Prostate gland (tissue), 2 donors: ENCODE measurements at places on chromosomes 5 and 9. TPM values are rescaled to one million over a fixed set of nuclear protein-coding genes. Genes with fewer than 3 reads are reported as not detected.

DNA sequence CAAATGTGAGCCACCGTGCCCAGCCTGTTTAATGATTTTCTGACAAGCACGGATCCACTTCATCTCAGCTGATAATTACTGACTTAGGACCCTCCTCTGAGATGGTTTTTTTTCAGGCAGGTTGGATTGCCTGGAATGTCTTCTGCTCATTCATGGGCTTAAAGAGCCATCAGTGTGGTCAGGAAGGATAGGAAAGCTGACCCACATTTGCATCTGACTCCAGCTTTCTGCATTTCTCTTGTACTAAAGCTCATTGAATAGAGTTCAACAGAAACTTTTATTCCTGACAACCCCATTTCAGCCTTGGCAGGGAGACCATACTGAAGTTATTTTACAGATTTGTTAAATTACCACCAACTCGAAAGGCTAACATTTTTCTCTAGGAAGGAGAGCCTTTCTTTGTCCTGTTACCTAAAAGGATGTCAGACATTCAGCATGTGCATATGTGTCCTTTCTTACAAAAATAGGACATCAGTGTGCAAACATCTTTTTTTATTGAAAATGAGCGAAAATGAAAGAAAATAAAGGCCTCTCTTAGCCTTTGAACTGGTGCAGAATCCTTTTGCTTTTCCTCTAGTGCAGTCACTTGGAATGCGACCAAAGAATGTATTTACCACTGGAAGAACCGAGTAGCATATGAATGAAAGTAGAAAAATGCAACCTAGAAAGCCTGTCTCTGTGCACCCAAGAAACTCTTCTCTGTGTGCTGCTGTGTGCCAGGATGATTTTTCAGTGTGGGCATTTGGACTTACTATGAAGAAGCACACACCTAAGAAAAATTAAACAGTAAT is 26.6 kb downstream of the ADCY2 start:
- no peak for DNase-seq

- DNase-seq = no peak
Observed at GRCh38 chr5:108398964-108399363, 17.1 kb upstream of the FBXL17 start.

DNA sequence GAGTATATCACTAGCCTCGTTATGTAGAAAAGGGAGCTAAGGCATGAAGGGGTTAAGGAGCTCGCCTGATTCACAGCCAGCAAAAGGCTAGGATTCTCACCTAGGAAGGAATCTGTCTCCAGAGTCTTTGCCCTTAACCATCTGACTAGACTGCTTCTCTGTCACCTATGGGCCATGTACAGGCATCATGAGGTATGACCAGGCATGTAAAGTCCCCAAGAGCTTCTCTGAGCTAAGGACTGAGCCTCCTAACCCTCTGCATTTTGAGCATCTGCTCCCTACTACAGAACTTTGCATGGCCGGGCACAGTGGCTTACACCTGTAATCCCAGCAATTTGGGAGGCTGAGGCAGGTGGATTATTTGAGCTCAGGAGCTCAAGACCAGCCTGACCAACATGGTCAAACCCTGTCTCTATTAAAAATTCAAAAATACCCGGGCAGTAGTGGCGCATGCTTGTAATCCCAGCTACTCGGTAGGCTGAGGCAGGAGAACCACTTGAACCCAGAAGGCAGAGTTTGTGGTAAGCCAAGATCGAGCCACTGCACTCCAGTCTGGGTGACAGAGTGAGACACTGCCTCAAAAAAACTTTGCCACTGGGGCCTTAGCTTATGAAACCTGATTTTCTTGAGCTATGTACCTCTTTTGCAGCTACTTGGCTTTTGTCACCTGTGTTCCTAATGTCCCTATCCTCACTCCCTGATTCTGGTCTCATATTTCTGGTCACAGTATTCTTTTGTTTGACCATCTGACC is 33.2 kb upstream of the IL7R start:
- no peak for DNase-seq

GRCh38 chr9:101162231-101162630 is 133.7 kb downstream of the PLPPR1 start:
- DNase-seq = no peak

GRCh38 chr9:132348676-132349075 is 6.1 kb downstream of the SETX start:
- DNase-seq = no peak

GRCh38 chr5:5799826-5800225 is 377.3 kb downstream of the ICE1 start:
- no peak for DNase-seq

DNA sequence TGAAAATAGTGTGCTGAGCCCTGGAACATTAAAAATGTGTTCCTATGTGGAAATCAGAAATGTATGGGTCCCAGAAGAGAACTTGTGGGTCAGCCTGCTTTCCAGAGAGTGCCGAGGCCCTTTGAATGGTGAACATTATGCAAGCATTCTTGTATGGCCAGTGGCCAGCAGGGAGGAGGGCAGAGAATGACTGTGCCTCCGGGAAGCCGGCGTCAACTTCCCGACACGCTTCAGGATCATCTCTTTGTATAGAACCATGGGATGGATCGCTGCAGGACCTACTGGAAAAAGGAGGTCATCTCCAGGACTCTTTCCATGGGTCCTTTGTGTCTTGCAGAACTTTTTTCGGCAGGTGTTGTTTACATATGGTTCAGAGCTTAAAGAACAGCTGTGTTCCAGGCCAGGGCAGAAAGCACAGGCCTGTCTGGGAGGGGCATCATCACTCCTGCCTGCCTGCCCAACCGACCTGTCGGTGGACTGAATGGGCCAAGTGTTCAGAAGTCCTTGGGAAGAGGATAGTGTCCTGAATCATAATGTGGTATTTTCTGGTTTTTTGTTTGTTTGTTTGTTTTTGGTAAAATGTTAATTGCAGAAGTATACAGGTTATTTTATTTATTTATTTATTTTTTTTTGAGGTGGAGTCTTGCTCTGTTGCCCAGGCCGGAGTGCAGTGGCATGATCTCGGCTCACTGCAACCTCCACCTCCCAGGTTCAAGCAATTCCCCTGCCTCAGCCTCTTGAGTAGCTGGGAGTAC is 9.0 kb downstream of the PRRC2B start:
- peak; percentile 89 for DNase-seq

GRCh38 chr9:105047742-105048041 is 119.7 kb upstream of the ABCA1 start:
- no peak for DNase-seq

DNA sequence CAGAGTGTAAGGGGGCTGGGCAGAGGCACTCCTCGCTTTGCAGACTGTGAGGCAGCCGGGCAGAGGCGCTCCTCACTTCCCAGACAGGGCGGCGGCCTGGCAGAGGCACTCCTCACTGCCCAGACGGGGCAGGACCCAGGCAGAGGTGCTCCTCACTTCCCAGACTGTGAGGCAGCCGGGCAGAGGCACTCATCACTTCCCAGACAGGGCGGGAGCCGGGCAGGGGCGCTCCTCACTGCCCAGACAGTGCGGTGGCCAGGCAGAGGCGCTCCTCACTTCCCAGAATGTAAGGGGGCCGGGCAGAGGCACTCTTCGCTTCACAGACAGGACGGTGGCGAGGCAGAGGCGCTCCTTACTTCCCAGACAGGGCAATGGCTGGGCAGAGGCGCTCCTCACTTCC is 442.5 kb downstream of the SPATA31D1 start:
- DNase-seq = no peak

DNA sequence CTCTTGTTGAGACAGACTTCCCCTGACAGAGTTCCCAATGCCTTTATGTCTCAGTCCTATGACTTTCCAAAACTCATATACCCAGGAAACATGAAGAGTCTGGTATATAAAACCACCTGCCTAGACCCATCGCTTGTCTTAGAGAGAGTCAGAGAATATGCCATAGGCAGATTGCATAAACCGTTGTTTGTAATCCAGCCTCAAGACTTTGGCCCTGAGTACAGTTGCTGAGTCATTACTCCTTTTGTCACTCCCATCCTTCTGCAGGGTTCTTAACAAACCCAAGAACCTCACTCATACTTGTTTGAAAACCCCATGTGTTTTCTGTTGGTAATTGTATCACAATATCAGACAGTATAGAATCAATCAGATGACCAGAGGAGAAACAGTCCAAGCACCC is 616.3 kb downstream of the SLCO4C1 start:
- no peak for DNase-seq

- no peak for DNase-seq
Observed at GRCh38 chr5:158837908-158838307, 261.8 kb downstream of the EBF1 start.

DNA sequence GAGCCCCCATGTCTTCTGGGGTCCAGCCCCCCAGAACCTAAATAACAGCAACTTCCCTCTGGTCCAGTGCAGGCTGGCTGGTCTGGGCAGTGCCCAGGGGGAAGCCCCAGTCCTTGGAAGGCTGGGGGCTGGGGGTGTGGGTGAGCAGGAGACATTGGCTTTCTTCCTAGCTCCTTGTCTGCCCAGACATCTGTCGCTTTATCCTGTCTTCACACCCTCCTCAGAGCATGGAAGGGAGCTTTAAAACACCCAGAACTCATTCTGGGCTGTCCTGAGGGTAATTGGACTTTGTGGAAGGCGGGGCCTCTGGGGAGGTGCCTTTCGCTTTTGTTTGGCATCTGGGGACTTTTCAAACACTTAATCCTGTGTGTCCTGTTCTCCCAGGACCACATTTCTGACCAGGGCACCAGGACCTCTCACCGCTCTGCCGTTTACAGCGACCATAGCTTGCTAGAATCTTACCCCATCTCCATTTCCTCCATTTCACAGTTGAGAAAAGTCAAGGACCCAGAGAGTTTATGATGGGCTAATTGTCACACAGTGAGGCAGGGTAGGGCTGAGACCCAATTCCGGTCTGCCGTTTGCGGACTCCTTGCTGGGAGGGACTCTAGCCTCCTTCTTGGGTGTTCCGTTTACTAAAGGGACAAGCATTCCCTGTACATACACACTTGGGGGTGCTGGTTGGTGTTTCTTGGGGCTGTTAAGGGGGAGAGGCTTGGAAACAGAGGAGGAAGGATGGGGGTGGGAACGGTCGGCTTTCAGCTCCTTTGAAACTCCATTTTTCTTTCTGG is 1.1 kb downstream of the GSN start:
- DNase-seq = peak; percentile 52

DNA sequence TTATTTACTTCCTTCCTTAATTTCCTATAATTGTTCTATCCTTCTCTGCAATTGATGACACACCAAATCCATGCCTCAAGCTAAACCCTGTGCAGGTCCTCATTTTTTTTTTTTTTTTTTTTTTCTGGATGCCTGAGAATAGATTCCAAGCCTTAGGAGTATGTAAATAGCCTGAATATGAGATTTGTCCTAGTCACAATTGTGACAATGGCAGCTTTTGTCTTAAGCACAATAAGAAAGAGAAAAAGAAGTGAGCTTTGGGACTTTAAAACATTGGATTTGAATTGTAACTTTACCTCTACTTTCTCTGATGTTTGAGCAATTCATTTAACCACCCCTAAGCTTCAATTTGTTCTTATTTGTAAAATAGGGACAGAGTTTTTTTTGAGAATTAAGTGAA is 280.5 kb downstream of the TUSC1 start:
- no peak for DNase-seq

- no peak for DNase-seq
Observed at GRCh38 chr5:25641124-25641523, 996.3 kb upstream of the CDH10 start.

DNA sequence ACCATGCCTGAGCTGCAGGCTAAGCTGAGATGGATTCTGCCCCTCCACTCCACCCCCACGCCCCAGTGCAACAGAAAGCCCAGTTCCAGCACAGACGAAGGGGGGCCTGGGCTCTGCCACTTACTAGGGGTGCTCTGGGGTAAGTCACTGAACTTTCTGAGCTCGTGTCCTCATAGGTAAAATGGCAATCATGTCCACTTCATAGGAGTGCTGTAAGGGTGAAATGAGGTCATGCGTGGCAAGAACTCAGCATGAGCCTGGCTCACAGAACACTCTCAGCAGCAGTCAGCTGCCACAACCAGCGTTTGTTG is 8.4 kb upstream of the PSD2 start:
- no peak for DNase-seq

DNA sequence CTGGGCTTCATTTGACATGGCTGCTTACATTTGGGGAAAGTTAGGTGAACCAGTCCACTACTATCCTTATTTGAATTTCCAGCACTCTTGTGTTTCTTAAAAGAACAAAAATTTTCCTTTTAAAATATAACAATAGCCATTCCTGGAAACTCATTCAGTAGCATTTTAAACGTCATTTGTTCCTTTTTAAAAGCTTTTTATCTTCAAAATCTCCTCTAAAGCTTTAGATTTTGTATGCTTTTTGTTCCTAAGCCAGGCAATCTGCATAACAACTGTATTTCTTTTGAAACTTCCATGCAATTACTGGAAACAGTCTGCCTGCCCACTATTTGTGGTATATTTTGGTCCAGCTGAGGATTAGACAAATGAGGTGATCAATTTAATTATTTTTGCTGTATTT is 172.2 kb upstream of the PLCXD3 start:
- no peak for DNase-seq

- no peak for DNase-seq
Observed at GRCh38 chr5:143551820-143552251, 148.3 kb upstream of the NR3C1 start.

DNA sequence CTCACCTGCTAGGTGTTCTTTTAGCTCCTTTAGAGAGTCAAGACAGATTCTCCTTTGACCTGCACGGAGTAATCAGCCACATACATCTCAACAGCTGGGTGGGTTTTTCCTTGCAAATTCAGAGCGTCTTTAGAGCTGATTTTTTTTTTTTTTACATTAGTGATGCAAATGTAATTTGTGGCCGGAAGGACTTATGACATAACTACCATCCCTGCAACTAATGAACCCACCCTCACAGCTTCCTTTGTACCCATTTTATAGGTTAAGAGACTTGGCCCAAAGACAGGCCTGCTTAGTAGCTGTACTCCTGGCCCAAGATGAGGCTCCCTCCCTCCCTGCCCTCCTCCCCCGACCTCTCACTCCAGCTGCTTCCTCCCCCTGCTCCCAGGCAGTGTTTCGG is 69.9 kb upstream of the NIPAL4 start:
- no peak for DNase-seq

DNA sequence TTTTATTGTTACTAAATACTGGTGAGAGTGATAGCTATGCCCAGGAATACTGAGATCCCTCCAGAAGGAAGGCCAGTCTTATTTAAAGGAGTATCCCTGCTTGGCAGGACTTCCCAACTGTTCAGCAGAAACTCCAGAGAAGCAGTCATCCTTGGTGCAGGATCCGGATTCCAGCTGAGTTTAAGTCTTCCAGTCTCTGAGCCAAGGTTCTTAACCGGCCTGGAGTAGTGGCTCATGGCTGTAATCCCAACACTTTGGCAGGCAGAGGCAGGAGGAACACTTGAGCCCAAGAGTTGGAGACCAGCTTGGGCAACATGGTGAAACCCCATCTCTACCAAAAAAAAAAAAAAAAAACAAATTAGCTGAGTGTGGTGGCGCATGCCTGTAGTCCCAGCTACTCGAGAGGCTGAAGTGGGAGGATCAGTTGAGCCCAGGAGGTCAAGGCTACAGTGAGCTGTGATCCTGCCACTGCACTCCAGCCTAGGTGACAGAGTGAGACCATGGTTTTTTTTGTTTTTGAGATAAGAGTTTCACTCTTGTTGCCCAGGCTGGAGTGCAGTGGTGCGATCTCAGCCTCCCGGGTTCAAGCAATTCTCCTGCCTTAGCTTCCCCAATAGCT is 7.6 kb downstream of the NAIF1 start:
- DNase-seq = no peak

Gene TAF1L
- total RNA-seq = 2.0 TPM

Gene MORN5
- total RNA-seq = not detected

Gene FABP6
- total RNA-seq = not detected

Gene KLF9
- total RNA-seq = 82.9 TPM

Gene TLE1
- 89.5 TPM for total RNA-seq

Gene PCDHGA8
- total RNA-seq = 4.2 TPM

Gene MYO10
- total RNA-seq = 24.7 TPM

Gene TMEM171
- not detected for total RNA-seq
